Stimulated activated CD8-positive, alpha-beta memory T cell treated with anti-CD3 and anti-CD28 coated beads, Interleukin-7, amount 100 ng/mL, for 4 hours (primary cell): ENCODE measurements at places on chromosomes 7 and 10.

DNA sequence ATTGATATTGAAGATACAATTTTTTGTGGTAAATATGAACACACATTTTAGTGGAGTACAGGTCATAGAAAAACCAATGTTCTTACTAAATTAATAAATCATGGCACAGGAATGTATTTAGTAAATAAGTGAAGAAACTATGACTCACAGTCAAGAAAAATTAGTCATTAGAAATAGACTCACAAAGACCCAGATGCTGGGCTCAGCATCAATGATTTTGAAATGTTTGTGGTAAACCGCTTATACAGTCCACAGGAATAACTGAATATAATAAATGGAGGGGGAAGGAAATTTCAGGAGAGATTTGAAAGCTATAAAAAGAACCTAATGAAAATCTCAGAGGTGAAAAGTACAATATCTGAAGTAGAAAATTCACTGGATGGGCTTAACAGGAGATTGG is 138.3 kb upstream of the ADCY1 start:
- no peak for DNase-seq

GRCh38 chr10:77571490-77571889 is 66.1 kb downstream of the KCNMA1 start:
- DNase-seq, result no peak

GRCh38 chr10:119705434-119705831 is 20.4 kb upstream of the INPP5F start:
- no peak for DNase-seq

- DNase-seq, result no peak
Measured at GRCh38 chr7:138625849-138626230, 75.3 kb downstream of the SVOPL start.
